ENCODE measurements at places on chromosomes 12 and 14. TPM values are rescaled to one million over a fixed set of nuclear protein-coding genes. Genes with fewer than 3 reads are reported as not detected.

Gene CYP46A1
- polyA plus RNA-seq: 0.31 TPM

Gene MIP
- not detected for polyA plus RNA-seq

Gene LRP1-AS
- polyA plus RNA-seq: not detected

Gene KRT73
- polyA plus RNA-seq: not detected

Gene C1QL4
- 0.46 TPM for polyA plus RNA-seq

Gene USP44
- polyA plus RNA-seq: 13.0 TPM

Gene TSPAN8
- not detected for polyA plus RNA-seq

Gene RAD9B
- polyA plus RNA-seq: 0.09 TPM
